Hematopoietic multipotent progenitor cell treated with erythropoietin and hydrocortisone succinate and interleukin-3 and kit ligand, for 17 days (in vitro differentiated cells): ENCODE measurements at places on chromosomes 11 and 22.

- DNase-seq = no peak
These were observed 11.2 kb upstream of the NCAM1 start for GRCh38 chr11:112949781-112950575.

DNA sequence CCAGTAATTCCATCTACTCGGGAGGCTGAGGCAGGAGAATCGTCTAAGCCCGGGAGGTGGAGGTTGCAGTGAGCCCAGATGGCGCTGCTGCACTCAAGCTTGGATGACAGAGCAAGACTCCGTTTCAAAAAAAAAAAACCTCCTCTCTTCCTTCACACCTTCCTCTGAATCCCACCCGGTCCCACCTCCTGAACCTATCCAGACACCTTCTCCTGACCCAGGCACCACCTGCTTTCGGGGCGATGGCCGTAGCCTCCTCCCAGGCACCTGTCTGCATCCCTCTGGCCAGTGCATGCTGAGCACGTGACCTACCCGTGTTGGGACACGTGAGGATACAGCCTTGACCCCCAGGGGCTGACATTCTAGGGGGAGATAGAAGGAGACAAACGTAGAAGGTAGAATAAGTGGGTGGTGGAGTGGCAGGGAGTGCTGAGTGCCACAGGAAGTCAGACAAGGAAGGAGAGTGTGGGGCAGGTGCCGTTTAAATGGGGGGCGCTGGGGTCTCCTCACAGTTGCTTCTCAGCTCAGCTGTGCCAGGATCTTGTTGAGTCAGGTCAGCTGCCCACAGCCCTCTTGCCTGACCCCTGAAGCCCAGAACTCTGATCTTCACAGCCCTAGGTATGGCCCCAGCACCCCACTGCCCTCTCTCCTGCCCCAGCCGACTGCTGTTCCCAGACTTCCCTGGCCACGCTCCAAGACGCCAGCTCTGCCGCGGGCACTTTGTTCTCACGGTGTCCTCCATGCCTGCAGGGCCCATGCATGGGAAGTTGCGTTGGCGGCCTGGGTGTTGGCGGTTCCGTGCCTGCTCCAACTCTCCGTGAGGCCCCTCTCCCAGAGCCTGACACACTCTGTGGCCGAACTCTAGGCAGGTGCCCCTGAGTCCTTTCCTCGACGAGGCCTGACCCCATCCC lies 1.2 kb upstream of the MIOX start:
- DNase-seq = no peak

DNA sequence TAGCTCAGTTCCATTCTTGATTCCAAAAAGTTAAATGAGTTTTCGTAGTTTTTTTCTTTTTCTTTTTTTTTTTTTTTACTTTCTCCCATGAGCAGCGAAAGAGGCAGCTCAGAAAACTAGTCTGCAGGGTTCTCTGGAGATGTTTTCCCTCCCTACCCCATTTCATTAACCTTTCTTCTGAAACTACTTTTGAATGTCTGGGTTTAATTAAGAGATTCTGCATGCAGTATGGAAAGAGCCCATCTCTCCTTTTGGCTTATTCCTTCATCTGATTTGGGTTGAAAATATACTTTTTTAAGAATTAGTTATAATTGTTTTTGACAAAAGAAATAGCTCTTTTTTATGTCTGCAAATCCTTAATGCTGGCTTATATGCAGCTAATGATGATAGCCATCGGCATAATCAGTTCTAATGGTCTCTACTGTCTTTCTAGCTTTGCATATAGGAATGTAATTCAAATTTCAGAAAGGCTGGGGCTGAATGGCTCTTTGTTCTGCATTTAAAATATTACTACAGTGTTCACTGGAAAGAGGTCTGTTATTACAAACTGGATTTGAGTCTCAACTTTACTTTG lies 265.3 kb downstream of the FAT3 start:
- no peak for DNase-seq

- no peak for DNase-seq
These were observed 995.2 kb downstream of the NTM start for GRCh38 chr11:132365650-132366049.

DNA sequence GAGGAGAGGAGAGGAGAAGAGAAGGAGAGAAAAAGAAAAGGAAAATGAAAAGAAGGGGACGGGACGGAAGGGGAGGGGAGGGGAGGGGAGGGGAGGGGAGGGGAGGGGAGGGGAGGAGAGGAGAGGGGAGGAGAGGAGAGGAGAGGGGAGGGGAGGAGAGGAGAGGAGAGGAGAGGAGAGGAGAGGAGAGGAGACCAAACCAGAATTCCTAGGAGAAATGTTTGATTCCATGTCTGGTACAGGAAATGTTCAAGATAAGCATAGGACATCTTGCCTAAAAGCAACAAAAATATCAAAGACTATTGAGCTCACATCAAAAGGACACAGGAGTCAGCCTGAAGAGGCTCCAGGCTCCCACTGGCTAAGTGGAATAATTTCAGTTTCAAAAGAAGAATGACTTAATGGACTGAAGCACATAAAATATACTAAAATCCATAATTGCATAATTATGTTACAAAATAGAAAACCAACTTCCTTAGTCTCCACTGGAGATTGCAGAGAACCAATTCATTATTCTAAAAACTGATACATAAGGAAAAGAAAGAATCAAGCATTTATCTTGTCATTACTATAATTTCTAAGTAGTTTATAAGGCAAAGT lies 101.1 kb upstream of the APOA1 start:
- no peak for DNase-seq

- no peak for DNase-seq
These were observed 39.6 kb downstream of the TSPAN18 start for GRCh38 chr11:44766112-44766971.

- no peak for DNase-seq
These were observed 17.8 kb upstream of the OAF start for GRCh38 chr11:120192831-120193625.

DNA sequence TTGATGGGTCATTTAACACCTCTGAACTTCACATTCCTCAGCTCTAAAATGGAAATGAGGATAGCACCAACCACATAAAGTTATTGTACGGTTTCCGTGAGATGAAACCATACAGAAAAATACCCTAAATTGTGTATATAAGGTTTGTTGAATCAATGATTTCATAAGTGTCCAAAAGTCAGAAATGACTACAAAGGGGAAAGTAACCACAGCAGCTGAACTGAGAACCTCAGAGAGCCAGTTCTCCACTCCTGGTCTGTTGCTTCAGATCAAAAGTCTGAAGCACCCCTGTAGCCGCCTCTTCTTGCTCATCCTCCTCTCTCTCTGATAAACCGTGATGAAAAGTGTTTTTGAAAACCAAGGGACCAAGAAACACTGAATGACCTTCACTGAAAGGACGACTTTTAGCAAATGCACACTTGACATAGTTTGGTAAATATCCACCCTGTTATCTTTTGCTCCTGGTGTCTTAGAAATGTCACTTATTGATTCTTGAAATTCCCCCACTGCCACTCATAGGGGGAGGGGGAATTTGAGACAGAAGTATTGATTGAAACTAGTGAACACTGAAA lies 194.5 kb downstream of the NAV2 start:
- no peak for DNase-seq

DNA sequence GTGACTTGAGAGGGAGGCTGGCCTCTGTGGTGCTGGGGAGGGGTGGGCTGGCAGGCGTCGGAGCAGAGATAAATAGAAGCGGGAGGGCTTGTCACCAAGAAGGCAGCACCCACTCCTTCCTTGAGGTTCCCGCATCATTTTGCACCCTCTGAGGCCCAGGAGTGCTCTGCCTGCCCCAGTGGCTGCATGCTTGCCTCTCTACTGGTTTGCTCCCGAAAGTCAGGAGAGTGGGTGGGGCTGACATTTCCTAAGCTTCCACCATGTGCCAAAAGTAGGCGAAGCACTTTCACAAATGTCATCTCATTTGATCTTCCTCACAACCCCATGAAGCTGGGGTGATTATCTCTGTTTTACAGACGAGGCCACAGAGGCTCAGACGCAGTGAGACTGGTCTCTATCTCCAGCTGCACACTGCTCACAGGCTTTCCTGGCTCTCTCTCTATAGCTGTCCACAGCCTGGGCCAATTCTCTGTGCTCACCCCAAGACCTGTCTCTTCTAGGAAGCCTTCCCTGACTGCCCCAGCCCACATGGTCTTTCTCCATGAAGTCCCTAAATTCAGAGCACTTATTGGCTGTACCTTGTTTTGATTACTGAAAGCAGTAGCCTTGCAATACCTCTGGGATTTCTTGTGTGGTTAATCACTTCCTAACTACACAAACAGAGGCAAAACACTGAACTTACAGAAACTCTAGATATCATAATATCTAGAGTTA lies 2.6 kb upstream of the UCP3 start:
- DNase-seq = peak; percentile 92

DNA sequence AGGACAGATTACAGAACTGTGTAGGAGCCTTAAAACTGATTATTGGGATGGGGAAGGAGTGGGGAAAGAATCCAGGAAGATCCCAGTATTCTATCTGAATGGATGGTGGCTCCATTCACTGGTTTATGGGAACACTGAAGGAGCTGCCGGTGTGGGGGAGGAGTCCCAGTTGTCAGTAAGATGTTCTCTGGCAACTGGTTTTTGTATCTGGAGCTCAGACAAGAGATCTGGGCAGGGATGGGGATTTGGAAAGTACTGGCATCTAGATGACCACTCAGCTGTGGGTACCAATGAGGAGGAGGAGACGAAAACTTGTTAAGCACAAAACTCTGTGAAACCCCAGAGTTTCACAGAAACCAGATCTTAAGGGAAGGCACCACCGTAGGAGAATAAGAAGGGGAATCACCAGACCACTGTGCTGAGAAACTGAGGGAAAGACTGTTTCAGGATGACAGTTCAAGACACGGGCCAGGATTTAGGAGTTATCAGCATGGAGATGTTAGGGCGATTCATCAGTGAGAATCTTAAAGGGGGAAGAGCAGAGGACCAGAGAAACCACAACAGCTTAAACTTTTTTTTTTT lies 28.1 kb downstream of the LDLRAD3 start:
- DNase-seq = no peak

DNA sequence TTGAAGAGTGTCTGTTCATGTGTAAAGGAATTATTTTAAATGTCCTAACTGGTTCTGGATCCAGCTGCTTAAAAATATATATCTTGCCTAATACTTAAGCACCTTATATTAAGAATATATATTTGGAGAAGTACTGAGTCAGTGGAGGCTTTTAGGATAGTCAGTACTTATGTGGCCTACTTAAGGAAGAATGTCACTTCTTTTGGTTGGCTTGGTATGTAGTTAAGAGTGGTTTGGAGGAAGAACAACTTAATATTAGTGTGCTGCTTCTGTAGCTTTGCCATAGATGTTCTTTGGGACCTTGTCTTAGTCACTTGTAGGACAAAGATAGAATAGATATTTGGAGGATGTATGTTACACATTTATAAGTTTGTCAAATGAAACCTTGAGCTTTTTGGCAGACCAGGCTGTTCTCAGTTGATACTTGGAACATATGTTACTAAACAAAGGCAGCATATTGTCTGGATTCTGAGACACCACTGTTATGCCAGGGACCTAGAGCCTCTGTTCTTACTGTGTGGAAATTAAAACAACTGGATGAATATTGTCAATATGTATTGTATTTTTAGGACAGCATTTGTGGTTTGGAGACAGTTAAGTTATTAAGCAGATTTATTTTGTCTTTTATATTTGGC lies 4.9 kb downstream of the HIPK3 start:
- DNase-seq = no peak

DNA sequence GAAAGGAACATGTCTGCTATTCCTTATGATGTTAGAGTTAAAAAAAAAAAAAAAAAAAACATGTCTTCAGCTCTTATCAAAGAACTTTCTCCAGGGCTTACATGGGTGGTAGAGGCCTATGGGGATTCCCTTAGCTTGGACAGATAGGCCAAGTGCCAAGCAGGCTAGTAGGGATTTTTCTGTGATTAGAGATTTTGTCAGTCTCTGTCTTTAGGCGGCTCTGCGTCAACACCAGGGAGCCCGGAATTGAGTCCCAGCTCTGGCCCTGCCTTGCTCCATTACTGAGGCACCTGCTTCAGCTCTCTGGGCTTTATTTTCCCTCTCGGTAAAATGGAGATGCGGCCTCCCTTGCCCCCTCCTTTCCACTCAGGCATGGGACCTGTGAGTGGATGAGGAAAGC lies 13.1 kb downstream of the CRY2 start:
- no peak for DNase-seq

DNA sequence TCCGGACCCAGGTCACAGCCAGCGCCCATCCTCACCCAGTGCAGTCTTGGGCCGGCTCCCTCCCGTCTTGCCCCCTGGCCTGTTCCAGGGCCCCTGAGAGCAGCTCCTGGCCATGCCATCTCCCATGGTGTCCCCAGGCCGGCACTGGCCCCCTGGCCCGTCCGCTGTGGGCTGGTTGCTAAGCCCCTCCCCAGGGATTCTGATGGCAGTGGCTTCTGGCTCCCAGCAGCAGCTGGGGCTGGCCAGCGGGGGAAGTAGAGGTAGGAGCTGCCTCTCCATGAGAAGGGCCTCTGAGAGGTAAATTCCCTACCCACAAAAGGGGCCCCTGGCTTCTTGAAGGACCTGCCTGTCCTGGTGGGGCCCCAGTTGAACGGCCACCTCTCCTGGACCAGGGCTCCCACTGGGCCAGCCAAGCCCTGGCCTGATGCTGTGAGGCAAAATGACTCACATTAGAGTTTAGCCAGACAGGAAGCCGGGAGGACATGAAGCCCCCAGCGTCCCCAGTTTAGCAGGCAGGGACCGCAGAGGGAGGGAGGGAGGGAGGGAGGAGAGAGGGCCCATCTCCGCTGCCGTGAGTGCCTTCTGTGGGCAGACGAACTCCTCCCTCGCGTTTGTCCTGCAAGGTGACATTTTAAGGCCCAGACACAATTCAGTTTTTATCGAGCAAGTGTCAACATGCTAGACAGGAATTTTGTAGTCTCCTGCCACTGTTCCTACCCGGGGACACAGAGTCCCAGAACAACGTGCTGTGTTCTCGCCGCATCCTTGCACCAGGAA lies 32.9 kb upstream of the GAL start:
- no peak for DNase-seq

DNA sequence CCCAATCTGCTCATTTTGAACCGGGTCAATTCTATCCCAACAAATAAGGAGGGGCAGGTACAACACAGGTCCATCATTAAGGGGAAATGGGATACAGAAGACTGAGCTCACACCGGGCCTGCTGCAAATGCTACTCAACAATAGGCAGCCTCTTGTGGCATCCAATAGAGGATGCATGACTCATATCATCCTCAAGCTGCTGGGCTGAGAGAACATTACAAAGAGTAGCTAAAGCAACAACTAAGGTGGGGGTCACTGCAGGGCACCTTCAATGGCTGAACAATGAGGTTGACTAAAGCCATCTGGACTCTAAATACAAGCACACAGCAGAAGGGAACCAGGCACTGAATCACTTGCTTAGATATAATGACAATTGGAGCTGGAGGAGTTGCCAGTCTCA lies 130.1 kb upstream of the SYN3 start:
- no peak for DNase-seq

DNA sequence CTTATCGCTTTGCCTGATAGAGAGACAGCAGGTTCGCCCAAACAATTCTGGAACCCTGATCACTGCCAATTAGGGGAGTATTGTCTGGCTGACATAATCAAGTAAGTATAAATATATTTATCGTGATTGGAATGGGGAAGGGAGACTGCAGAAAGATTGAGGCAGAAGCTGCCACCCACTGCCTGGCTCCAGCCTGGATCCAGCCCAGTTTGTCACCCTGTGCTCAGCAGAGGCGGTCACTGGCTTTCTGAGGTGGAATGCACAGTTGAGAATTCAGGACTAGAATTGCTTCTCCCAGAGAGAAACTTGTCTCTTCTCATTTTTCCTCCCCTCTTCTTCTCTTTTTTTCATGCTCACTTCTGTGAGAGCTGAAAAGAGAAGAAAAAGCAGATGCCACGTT lies 25.9 kb downstream of the GRAP2 start:
- DNase-seq = no peak

GRCh38 chr11:12800032-12800671 lies 125.9 kb downstream of the TEAD1 start:
- DNase-seq = no peak
